ENCODE measurements at places on chromosomes 3 and 15. TPM values are rescaled to one million over a fixed set of nuclear protein-coding genes. Genes with fewer than 3 reads are reported as not detected.

DNA sequence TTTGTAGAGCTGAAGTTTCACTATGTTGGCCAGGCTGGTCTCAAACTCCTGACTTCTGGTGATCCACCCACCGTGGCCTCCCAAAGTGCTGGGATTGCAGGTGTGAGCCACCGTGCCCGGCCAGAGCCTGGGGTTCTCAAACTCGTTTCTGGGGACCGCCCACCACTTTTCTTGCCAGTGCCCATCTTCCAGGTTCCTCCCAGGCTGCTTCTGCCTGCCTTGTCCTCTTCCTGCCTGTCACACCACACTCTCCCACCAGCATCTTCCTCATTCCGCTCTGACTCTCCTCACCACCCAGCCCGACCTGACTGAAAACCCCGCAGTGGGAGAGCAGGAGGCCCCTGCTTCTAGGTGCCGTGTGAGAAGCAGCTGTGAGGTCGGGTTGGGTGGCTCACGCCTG lies 3.1 kb upstream of the DYNLT2B start:
- no peaks in the 10 kb centered on the region for H3K4me1 ChIP-seq
- DNase-seq: no peak
- no peaks in the 10 kb centered on the region for H3K36me3 ChIP-seq
- H3K27me3 ChIP-seq: no peaks in the 10 kb centered on the region
- no peak overlapping the region for H3K4me3 ChIP-seq

The ETV5 gene
- total RNA-seq: 82.7 TPM

GRCh38 chr3:149473357-149474249 lies 894 bp upstream of the TM4SF4 start:
- no peak for DNase-seq
- H3K4me1 ChIP-seq: no peaks in the 10 kb centered on the region
- no peaks in the 10 kb centered on the region for H3K36me3 ChIP-seq
- no peaks in the 10 kb centered on the region for H3K27me3 ChIP-seq
- no peak overlapping the region for H3K4me3 ChIP-seq

- no peak for DNase-seq
- no peaks in the 10 kb centered on the region for H3K4me1 ChIP-seq
- no peak overlapping the region for H3K4me3 ChIP-seq
- no peak overlapping the region for H3K27ac ChIP-seq
These were observed 14.5 kb upstream of the HYKK start for GRCh38 chr15:78492872-78493271.

DNA sequence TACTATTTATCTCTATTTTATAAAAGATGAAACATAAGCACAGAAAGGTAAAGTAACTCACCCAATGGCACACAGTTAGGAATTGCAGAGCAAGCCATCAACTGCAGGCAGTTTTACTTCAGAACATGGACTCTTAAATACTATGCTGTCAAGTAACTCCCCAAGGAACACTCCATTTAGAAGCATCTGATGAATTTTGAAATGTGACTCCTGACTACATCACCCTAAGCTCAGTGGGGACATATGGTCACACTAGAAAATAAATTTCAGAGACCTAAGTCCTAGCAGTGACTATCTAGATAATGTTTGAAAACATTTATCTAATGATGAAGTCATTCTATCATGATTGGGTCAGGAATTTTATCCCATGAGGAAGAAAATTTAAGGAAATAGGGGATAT lies 272.8 kb upstream of the ARRDC4 start:
- no peak for DNase-seq
- H3K27me3 ChIP-seq: no peaks in the 10 kb centered on the region
- H3K27ac ChIP-seq: no peak overlapping the region
- H3K4me1 ChIP-seq: no peaks in the 10 kb centered on the region
- no peaks in the 10 kb centered on the region for H3K36me3 ChIP-seq
- no peak overlapping the region for H3K4me3 ChIP-seq

The SENP7 gene
- total RNA-seq: 19.3 TPM

GRCh38 chr15:79431636-79432344 lies at the start of gene MINAR1:
Gene MINAR1, plus strand, starts transcription at chr15:79432336. Its CDS starts 23,812 bp downstream, at chr15:79456148.
- peaks cover 98% of the 10 kb centered on the region for H3K27me3 ChIP-seq
- DNase-seq: peak; percentile 86
- H3K27ac ChIP-seq: no peak within 1 kb of the TSS
- no peaks in the 10 kb centered on the region for H3K4me1 ChIP-seq
- no peaks in the 10 kb centered on the region for H3K36me3 ChIP-seq
